Muscle of arm (tissue), 14 donors: ENCODE measurements at places on chromosomes 5 and 9. TPM values are rescaled to one million over a fixed set of nuclear protein-coding genes. Genes with fewer than 3 reads are reported as not detected.

Gene IRX2
- polyA plus RNA-seq, result 0.22 TPM

Gene HAND1
- not detected for polyA plus RNA-seq

Gene SPRY4
- polyA plus RNA-seq, result 57.4 TPM

Gene CFAP90
- polyA plus RNA-seq, result not detected

Gene NR5A1
- polyA plus RNA-seq, result not detected

Gene NDST1
- polyA plus RNA-seq, result 46.6 TPM

Gene CTNND2
- 0.73 TPM for polyA plus RNA-seq

DNA sequence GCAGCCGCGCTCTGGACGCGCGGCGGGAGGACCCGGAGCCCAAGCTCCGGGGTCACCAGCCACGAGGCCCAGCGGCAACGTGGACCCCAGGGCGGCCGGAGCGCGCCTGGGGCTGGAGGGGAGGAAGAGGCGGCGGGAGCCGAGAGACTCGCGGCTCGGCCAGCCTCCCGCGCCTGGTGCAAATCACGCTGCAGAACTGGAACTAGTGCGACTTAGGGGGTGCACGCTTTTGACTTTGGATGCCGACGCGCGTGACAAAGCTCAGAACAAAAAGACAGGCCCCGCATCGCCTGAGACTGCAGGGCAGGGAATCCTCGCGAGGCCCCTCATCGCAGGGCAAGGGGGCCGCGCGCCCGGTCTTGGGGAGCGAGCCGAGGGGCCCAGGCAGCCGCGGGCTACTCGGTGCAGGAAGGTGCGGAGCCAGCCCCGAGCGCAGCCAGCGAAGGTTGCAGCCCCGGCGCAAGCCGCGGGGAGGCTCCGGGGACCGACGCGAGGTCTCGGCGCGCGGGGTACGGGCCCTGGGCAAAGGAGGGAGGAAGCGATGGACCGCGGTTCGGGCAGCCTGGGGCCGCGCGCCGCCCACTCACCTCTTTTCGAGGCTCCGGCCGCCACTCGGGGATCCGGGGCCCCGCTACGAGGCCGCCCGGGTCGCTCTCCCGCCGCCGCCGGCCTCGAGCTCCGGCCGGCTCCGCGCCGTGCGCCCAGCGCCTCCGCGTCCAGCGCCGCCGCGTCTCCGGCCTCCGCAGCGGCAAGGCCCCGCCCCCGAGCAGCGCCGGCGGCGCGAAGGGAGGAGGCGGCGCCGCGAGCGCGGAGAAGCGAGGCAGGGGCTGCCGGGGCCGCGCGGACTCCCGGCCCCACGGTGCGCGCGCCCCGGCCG is at the start of gene GOLM1:
Gene GOLM1 (minus strand): TSS at position 735 of the 877 bp plus-strand sequence. CDS start 20,238 bp downstream, outside the sequence.
- DNase-seq, result peak; percentile 56

DNA sequence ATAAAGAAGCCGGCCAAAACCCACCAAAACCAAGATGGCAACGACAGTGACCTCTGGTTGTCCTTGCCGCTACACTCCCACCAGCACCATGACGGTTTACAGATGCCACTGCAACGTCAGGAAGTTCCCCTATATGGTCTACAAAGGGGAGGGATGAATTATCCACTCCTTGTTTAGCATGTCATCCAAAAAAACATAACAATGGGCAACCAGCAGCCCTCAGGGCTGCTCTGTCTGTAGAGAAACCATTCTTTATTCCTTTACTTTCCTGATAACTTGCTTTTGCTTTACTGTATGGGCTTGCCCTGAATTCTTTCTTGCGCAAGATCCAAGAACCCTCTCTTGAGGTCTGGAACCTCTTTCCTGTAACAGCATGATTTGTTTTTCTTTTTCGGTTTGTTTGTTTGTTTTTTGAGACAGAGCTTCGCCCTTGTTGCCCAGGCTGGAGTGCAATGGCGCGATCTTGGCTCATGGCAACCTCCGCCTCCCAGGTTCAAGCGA is 2.0 kb upstream of the UAP1L1 start:
- DNase-seq, result no peak

DNA sequence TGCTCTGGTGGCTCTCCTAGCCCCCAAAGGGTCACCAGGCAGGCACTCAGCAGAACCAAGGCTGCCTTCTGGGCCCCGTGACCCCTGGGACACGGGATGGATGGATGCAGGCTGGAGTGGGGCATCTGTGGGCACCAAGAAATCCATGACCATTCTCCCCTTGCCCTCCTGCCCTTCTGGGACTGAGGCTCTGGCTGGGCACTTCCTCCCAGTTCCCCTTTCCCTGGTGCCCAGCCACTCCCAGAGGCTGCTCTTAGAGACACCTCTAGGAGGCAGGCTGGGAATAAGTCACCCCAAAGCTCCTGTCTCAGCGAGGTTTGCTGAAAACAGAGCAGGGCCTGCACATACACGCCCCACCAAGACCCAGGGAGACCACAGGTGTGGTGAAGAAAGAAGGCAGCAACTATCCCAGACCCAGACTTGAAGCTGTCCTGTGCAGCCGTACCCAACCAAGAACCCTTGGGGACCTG is 943 bp downstream of the STING1 start:
- no peak for DNase-seq

GRCh38 chr5:39774605-39775004 is 349.8 kb upstream of the DAB2 start:
- no peak for DNase-seq

DNA sequence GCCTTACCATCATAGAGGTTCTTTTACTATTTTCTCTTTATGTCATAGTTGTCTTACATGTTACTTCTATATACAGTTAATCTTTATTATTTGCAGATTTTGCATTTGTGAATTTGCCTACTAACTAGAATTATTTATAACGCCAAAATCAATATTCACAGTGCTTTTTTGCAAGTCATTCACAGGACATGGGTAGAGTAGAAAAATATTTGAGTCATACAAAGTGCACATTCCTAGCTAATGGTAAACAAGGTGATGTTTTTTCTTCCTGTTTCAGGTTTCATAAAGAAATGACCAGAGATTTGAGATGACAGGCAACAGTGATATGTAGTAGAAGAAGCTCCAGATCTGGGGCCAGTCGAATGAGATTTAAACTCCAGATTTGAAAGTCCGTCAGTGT is 30.0 kb upstream of the OR2Y1 start:
- no peak for DNase-seq

DNA sequence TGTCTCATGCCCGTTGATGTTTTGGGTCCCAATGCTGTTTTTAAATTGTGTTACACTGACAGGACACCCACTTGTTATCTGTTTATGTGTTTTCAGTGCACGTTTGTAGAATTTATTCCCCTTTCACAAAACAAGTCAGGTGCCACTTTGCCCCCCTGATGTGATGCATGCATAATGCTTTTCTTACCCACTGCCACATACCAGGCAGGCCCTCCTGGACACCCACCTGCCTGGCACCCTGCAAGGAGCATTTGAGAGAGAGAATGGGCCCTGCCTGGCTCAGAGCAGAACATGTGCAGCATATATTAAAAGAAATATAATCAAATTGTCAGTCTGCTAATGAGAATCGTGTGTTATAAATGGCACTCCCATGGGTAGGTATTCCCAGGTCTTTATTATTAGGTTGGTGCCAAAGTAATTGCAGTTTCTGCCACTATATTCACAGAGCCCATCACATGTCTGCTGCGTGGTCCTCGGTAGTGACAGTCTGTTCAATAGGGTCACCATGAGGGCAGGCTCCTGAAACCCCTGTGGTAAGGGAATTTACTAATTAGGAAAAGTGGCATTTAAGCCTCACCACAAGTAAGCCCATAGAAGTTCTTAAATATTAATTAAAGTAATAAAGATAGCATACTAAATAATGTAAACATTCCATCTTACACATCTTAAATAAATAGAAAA is 52.2 kb upstream of the CKMT2 start:
- no peak for DNase-seq

GRCh38 chr5:120852222-120852860 is 388.2 kb downstream of the PRR16 start:
- no peak for DNase-seq
